SK-N-MC (cell line): ENCODE measurements at places on chromosomes 11 and 22.

DNA sequence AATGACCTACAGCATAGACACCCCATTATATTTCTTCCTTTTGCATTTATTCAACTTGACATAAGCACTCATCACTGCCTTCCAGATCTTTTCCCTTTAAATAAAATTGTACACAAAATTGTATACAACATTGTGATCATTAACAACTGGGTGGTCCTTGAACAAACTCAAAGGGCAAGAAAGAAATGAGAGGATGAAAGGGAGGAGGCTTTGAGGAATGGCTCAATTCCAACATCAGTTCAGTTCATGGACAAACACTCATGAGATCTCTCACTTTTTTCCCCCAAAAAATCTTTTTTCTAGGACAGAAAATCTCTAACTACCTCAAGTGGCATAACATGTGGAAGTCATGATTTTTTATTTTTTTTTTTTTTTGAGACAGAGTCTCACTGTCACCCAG, 113.7 kb downstream of the PLEKHA7 start:
- DNase-seq = no peak

DNA sequence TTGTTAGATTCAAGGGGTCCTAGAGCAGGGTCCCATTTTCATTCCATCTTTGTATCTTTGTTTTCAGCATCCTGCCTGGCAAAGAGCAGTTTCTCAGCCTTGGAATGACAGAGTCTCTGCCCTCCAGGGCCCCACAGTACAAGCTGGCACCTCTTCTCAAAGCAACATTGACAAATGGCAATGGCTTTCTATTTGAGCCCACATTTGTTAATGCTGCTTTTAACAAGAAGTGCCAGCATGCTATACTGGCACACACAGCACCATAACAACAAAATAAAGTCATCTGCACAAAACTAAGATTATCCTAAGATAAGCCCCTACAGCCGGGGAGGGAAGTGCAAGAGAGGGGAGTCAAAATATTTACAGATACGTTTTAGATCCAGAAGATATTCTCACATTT, 309.7 kb upstream of the C11orf87 start:
- no peak for DNase-seq

DNA sequence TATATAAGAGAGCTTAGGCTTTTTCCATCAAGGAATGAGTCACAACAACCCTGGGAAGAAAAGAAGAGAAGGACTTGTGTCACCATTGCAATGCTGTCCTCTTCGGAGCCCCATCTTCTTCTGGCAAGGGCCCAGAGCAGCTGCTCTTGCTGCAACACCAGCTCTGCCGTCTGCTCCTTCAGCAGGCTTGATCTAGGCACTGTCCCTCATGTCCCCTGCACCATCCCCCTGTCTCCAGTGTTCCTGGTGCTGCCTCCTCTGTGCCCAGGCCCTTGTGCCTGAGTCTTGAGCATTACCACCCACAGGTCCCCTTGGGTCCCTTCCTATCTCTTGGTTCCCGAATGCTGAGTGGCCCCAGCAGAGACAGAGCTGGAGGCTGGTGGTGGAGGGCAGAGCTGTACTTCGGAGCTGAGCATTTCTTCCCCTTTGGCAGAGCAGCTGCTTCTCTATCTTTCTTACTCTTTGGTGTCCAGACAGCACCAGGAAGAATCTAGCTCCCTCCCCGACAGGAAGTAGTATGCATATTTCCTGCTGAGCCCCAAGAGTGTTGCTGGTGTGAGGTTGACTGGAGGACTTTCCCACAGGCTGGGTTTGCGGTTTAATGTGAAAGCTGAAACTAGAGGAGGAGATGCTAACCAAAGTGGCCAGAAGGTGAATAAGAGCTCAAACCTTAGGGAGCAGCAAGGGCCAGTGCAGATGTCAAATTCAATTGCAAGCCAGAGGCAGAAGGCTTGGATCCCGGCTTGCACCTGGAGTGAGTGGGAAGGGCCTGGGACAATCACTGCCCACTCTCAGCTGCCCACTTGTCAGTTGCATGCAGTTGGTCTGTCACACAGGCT, 27.8 kb downstream of the WEE1 start:
- no peak for DNase-seq

DNA sequence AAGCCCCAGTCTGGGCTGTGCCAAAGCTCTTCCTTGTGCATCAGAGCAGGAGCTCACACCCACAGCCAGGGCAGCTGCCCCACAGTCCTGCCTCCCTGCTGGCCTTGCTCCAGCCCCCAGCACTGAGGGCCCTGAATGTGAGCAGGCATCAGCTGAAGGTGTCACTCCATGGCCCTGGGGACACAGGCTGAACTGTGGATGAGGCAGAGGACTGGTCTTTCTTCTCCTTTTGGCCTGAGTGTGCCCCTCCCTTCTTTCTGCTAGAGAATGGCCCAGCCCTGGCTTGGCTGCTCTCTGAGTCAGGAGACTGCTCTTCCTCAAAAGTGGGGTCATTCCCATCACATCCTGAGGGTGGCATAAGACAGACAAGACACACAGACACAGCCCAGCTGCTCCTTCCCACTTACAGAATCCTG, 16.2 kb downstream of the OTOG start:
- no peak for DNase-seq

GRCh38 chr11:10149553-10149952, 144.5 kb downstream of the SBF2 start:
- no peak for DNase-seq

- no peak for DNase-seq
These were observed 45.0 kb upstream of the BIRC3 start for GRCh38 chr11:102272047-102272824.

DNA sequence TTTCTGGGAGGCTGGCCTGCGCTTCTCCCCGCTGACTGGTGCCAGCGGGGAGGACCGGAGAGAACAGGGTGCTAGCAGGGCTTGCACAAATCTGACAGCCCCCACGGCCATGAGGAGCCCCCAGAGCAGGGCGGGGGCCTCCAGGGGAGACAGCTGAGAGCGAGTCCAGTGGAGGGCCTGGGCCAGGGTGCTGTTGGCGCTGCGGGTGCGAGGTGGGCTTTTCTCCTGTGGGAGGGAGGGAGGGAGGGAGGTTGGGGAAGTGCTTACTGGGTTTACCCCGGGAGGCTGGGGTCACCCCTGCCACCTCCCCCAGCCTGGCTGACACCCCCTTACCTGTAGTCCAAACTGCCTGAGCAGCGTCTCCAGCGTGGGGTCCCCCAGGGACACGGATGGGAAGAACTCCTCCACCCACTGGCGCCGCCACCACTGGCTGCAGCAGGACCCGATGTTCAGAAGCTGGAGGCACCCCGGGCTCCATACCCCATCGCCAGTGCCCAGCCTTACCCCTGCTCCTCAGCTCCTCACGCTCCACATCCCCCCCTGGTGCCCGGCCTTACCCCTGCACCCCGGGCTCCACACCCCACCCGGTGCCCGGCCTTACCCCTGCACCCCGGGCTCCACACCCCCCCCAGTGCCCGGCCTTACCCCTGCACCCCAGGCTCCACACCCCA, 3.9 kb downstream of the LMF2 start:
- DNase-seq = no peak

GRCh38 chr22:36467946-36468345, 13.5 kb downstream of the TXN2 start:
- DNase-seq = no peak

DNA sequence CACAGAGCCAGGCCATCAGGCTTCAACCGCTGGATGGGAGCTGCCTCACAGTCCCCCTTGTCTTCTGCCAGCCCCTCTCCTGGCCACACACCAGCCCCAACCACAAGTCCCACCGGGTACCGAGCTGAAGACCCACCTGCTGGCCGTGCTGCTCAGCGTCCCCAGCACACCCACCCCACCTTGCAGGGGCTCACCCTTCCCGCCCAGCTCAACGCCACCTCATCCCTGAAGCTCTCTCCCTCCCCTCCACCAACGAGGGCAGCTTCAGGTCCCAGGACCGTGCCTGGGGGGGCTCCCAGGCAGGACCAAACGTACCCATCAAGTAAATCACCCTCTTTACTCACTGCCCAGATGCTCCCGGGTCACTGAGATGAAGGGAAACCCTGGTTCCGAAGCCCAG, 141.0 kb downstream of the CRYBB2 start:
- no peak for DNase-seq

GRCh38 chr22:35044607-35045390, 21.2 kb upstream of the ISX start:
- DNase-seq = no peak

DNA sequence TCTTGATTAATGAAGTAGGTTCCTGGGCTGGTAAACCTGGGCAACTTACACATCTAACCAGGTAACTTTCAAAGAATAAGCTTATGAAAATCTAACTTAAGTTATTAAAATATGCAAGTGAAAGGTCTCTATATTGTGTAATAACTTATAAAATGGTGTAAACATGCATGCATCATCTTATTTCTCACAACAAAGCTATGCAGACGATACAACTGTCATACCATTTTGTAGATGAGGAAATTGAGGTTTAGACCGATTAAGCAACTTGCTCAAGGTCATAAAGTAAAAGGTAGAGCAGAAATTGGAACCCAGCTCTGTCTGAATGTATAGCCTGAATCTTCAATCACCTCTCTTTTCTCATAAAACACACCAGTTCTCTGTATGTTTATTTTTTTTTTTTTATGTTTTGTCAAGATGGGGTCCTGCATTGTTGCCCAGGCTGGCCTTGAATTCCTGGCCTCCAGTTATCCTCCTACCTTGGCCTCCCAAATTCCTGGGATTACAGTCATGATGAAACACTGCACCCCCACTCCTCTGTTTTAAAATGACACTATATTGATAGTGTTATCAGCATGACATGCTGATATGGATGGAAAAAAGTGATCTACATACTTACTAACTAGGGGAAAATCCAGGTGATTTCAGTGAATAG, 109.6 kb downstream of the SGSM3 start:
- DNase-seq = no peak

DNA sequence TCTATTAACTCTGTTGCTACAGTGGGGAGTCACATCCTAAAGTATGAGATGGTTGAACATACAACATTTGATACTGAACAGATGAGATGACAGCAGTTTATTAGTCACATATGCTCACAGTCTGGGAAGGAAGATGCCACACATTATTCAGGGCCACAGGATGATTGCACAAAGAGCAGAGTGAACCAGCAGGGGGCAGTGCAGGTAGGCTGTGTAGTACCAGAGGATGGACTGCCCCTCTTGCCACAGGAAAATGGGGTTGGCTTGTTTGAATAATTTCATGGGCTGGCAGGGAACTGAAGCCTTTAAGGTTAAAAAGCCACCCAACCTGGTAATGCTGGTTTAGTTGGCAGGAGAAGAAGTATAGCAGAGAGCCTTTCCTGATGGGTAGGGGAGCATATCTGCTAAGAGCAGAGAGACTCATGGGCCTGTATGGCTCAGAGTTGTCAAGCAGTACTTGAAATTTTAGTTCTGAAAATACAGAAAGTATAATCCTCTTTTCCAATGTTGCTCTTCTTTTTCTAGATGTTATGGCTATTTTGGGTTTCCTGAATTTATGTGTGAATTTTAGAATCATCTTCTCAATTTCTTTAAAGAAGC, 180.4 kb upstream of the B3GAT1 start:
- no peak for DNase-seq

DNA sequence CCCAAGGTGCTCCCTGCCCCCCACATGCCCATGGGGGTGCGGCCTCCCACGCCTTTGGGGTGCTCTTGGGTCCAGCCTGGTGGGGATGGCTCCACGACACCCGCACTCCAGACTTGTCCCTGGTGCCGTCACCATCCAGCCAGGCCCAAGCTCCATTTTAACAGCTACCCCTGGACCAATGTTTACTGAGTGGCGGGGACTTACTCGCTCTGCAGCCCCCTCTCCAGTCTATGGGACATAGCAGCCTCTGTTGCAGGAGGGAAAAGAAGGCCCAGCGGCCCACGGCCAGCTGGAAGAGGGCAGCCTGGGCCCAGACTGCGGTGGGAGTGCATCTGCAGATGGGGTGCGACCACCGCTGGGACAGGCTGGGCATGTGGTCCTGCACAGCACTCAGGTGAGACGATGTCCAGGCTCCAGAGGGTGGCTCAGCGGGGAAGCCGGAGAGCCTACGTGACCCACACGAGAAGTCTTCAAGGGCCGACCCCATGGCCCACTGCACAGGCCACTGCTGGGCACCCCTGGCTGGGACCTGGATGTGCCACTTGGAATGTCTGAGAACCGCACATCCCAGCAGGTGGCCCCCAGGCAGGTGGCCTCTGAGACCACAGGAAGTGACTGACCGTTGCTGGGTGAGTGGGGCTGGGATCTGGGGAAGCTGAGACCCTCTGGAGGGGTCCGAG, 18.1 kb downstream of the IL17REL start:
- no peak for DNase-seq

- no peak for DNase-seq
These were observed at the start of gene BATF2 for GRCh38 chr11:64996710-64997380. Gene BATF2, minus strand, starts transcription at chr11:64996971. Its CDS starts 57 bp downstream, at chr11:64996914.

DNA sequence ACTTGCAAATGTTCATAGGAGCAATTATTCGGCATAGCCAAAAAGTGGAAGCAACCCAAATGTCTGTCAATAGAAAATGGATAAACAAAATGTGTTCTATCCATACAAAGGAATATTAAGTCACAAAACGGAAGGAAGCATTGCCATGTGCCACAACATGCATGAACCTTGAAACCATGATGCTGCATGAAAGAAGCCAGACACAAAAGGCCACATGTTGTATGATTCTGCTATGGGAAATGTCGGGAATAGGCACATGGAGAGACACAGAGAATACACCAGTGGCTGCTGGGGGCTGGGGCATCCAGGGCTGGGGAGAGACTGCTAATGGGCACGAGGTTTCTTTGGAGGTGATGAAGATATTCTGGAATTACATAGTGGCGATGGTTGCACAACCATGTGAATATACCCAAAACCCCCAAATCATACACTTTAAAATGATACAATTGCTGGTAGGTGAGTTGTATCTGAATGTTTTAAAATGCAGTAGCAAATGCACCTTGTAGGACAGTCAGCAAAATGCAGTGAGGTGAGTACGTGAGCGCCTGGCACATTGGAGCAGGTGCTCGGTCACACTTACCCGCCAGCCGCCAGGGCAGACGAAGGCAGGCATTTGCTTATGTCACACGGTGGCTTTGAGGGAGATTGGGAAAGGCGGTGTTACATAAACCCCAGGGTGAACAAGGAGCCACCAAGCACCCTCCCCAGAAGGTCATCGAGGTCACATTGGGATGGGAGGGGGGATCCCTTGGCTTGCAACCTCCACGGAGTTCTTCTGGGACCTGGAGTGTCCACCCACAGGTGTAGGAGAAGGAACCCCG, 6.3 kb upstream of the OSM start:
- DNase-seq = no peak

DNA sequence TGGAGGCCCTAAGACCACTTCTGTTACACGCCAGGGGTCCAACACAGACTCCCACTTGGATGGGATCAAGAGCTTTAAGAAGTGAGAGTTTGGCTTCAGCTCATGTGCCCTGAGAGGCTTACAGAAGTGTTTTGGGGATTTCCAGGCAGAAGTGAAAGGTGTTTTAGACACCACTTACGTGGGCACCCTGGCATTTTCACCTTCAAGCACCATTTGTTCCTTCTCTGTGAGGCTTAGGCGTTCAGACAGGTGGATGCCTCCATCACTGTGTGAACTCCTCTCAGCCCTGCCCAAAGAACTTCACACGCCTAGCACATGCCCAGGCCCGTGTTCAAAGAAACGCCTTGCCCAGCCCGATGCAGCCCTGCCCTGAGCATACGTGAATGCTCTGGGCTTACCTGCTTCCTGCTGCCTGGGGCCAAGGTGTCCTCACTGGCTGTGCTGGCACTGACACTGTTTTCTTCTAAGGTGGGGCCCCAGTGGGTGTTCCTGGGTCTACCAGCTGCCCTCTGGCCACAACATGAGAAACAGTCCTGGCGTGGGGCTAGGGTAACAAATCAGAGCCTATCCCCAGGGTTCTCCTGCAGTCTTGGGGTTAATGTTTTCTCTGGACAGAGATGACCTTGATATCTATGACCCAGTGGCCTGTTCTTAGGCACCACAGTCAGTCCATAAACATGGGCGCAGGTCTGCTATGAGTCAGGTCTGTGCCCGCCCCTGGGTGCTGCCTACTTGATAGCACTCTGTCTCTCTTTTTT, 34.0 kb downstream of the AMPD3 start:
- no peak for DNase-seq
